Ovary (tissue), 10 donors: ENCODE measurements at places on chromosomes 4 and X. TPM values are rescaled to one million over a fixed set of nuclear protein-coding genes. Genes with fewer than 3 reads are reported as not detected.

- DNase-seq: no peak
Measured at GRCh38 chr4:185966997-185967775, 101.8 kb upstream of the TLR3 start.

- DNase-seq: no peak
Measured at GRCh38 chrX:70605352-70605751, 160.7 kb downstream of the DLG3 start.

The CENPI gene
- 0.92 TPM for polyA plus RNA-seq

GRCh38 chrX:30373951-30374350 is 64.8 kb upstream of the NR0B1 start:
- no peak for DNase-seq

DNA sequence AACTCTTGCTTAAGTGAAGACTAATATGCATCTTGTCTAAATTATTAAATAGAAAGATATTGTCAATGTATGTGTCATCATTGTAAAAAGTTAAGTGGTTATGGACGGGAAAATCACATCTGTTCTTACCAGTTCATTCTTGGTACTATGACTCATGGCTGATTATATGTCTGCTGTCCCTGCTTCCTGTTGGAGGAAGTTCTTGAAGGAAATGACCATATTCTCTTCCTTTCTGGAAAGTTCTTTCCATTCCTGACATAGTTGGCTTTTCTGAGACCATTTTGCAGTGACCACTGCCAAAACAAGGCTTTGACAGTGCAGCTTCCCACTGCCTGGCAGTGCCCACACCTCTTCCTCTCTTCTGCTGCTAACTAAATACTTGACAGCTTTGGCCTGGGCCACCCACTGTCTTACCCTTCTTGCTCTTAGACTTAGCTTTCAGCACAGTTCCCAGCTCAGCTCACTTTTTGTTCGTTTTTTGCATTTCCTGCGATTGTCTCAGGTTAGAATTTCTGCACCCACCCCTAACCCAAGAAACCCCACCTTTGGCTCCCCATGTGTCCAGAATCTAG is 13.2 kb upstream of the CLDN24 start:
- no peak for DNase-seq

The AR gene
- polyA plus RNA-seq: 7.5 TPM

- no peak for DNase-seq
Measured at GRCh38 chrX:38879631-38880220, 78.5 kb downstream of the MID1IP1 start.

GRCh38 chr4:119139822-119140252 is 4.2 kb downstream of the MYOZ2 start:
- no peak for DNase-seq

The IL2RG gene
- polyA plus RNA-seq: 1.2 TPM

The MAGEA2 gene
- not detected for polyA plus RNA-seq

The ING2 gene
- polyA plus RNA-seq: 47.3 TPM
